HL-60 (cell line): ENCODE measurements at places on chromosomes 12 and 14.

- peak; percentile 21 for DNase-seq
Observed at GRCh38 chr14:102579696-102580549, 12.5 kb upstream of the RCOR1 start.

DNA sequence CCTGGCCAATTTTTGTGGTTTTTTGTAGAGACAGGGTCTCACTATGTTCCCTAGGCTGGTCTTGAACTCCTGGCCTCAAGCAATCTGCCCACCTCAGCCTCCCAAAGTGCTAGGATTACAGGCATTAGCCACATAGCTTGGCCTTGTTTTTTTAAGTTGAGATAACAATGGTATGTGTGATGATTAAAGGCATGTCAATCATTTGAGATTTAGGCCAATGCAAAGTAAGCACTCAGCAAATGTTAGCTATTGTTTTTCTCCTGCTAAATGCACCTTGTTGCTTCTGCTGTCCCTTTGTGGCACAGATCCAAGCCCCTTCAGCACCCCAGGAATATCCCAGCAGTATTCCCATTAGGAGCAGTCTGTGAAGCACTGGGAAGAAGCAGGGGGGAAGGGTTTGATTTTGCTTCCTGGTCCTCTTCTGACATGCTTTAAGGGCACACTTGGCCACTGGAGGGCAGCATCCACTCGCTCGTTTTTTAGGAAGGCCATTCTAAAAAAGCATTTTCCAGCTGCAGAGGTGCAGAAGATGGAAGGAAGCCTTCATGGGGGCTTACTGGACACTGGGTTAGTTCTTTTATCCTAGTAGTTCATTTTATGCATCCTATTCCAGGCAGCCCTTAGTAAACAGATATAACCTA, 70.2 kb upstream of the ZFP36L1 start:
- DNase-seq: peak; percentile 66

DNA sequence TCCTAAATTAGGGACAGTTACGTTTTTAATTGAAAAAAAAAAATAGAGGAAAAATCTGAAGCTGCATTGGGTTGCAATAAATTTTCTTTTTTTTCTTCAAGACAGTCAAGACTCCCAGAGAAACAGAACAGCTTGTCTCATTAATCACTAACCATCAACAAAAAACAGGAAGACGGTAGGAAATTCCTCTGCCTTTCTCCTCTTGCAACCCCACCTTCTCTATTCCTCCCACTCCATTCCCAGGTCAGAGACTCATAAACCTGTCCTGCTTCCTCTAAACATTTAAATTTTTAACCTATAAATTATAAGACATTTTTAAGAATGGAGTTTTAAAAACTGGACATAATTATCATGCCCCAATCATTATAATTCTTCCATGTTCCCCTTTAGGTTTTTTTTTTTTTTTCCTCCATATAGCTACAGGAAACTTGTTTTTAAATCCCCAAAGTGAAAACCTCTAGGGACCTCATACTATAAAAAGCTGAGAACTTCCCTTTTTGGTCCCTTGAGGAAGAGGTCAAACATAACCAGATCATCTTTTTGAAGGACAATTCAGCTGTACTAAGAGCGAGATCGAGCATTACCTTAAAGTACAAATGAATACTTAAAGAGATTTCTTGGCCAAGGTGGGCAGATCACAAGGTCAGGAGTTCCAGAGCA, 36.0 kb downstream of the CPM start:
- DNase-seq: peak; percentile 7

- DNase-seq: no peak
Observed at GRCh38 chr12:46108721-46109120, 118.3 kb upstream of the SCAF11 start.

DNA sequence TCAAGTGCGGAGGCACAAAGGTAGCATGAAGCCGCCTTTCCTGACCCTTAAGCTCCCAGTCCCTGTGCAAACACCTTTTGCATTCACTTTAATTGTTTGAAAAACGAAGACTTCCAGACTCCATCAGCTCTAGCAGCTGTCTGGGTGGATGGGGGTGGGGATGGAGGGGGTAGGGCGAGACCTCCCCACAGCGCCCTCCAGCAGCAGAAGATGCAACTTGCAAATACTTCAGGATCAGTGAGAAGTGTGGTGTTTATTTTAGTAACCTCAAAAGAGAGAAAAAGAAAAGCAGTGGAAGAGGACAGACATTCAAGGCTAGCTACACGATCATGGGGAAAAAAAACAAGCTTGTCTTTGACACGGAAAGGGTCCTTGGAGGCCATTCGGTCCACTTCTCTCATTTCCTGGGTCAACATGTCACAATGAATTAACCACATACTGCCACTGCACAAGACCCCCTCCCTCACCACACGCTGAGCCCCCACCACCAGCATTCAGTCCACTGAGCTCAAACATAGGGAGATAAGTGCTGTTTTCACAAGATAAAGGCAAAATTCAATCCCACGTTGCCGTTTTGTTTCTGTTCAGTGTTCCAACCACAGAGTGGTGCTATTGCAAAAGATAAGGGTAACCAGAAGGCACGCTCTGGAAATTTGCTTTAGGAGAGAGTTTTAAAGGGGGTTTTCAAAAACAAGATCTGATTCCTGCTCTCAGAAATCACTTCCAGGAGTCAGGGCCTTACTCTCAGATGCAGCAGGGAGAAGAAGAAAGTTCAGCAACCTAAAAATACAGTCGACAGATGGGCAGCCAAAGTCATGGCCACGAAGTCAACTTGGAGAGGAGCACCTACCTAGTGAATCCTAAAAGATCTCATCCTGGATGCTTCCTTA, 3.3 kb upstream of the NTF3 start:
- DNase-seq: no peak

- DNase-seq: no peak
Observed at GRCh38 chr12:53820514-53821306, 68.9 kb upstream of the CISTR start.

GRCh38 chr12:111093428-111094142, 173.2 kb upstream of the MYL2 start:
- no peak for DNase-seq

DNA sequence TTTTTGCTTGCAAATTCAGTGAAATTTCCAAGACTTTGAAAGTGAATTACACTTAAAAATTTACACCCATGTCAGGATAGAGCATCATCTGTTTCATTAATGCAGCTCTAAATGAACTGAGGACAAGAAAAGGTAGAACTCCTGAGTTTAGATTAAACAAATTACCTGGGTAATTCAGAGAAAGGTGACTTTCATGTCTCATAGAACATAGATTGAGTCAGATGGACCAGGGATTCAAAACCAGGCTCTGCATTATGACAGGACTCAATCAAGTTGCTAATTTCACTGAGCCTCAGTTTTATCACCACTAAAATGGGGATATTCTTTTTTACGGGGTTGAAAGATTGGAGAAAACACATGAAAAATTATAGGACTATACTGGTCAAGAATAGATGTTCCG, 4.5 kb downstream of the ARHGDIB start:
- no peak for DNase-seq

- DNase-seq: peak; percentile 8
Observed at GRCh38 chr14:78581229-78581628, 411.1 kb downstream of the NRXN3 start.

- DNase-seq: no peak
Observed at GRCh38 chr12:52534482-52534881, 14.3 kb upstream of the KRT5 start.

- DNase-seq: no peak
Observed at GRCh38 chr12:72011374-72011773, 72.7 kb downstream of the TPH2 start.

- DNase-seq: no peak
Observed at GRCh38 chr12:19915392-19916195, 452.7 kb upstream of the PDE3A start.

GRCh38 chr12:4562034-4562657, at the start of gene DYRK4:
Gene DYRK4, plus strand, starts transcription at chr12:4562208. Its CDS starts 38 bp downstream, at chr12:4562246.
- DNase-seq: no peak

- no peak for DNase-seq
Observed at GRCh38 chr14:82549306-82549990, 1015.8 kb upstream of the SEL1L start.

- no peak for DNase-seq
Observed at GRCh38 chr12:65510584-65511050, 232.1 kb downstream of the MSRB3 start.

DNA sequence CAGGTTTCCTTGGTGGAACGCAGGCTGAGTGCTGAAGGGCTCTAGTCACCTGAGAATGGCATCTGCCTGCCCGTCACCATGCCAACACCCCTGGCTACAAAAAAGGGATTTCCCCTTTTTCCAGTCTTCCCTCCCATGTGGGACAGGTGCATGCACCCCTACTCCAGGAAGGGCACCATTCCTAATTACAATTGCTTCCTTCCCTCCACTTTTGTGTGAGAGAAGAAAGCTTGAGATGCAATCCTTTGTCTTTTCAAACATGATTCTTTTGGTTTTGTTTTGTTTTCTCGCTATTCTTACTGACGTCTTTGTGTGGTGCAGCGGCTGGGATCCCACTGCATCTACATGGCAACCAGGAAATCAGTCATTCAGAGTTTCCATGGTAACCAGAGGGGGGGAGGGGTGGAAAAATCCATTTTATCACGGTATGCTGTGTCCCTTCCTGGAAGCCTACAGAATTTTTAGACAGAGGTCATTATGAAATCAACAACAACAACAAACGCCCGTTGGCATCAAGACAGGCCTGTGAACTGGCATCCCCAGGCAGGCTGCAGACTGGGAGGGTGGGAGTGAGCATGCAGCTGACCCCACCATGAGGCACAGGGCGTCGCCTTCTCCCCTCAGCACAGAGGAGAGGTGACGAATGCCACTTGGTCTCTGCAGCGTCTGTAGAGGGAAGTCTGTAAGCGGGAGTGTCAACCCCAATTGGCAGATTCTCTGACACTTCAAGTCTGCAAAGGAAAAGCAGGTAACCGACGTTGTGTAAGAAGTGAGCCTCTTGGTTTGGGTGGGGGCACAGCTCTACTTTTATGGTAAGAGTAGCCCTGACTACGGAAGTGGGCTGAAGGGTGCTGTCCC, 13.6 kb upstream of the GNG2 start:
- peak; percentile 98 for DNase-seq

DNA sequence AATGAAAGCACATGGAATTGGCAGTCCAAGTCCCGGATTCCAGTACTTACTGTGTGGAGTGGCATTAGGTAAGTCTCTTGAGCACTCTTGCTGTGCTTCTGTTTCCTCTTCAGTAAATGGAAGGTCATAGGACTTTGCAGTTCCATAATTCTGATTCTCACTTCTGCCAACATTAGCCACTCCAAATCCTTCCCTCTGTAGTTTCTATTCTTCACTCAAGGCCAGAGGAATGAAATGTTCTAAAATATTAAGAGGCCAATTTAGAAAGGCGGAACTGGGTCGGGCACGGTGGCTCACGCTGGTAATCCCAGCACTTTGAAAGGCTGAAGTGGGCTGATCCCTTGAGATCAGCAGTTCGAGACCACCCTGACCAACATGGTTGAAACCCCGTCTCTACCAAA, 19.8 kb upstream of the SLC5A8 start:
- DNase-seq: no peak

GRCh38 chr14:96797582-96798349, 584 bp downstream of the VRK1 start:
- DNase-seq: peak; percentile 39

DNA sequence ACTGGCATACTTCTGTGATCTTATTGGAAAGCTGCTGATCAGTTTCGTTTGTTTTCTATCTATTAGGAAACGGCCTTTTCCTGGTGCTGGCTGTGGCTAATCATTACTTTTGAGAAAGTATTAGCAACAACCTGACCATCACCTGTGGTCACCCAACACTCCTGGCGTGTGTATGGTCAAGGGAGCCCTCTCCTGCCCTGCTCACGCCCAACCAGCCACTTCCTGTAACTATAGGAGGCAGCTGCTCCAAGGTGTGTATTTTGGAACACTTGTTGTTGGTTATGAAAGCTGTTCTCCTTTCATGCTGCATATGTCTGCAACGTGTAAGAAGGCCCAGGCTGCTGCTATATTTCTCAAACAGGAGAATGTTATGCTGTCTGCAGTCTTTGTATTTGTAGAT, 1582.8 kb downstream of the AACS start:
- no peak for DNase-seq

- DNase-seq: no peak
Observed at GRCh38 chr12:96157427-96157826, 36.7 kb upstream of the ELK3 start.

- DNase-seq: no peak
Observed at GRCh38 chr14:88746052-88746451, 46.7 kb downstream of the EML5 start.

GRCh38 chr12:113788020-113788856, 177.9 kb downstream of the RBM19 start:
- no peak for DNase-seq

DNA sequence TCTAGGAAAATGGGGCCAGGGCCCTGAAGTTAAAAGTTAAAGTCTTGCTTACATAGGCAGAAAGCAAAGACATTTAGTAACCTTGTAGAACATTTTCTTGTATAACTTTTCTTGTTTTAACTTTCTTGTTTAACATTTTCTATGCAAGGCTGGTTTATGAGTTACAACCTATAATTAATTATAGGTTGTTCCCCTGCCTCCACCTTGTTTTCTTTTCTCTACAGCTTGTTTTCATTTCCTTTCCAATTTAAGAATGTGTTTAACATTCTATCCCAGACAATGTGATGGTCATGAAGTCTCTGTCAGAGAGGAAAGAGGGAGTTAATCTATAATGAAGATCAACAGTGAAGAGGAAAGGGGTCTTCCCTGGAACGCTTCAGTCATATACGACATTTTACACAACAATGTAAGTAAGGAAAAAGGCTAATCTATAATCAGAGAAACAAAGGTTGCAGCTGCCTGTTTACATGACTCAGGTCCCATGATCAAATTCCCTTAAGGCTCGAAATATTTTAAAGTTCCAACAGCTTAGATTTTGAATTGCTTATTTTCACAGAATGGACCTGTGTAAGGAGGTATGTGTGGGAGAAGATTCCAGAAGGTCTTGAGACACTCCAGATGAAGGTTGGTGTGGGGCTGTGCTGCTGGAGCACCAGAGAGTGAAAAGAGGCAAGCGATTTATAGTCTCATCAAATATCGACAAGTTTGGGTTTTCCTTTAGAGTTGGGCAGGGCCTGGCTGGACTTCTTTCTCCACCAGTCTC, 34.2 kb upstream of the TCL1B start:
- no peak for DNase-seq

- DNase-seq: no peak
Observed at GRCh38 chr12:32344047-32344446, 55.3 kb upstream of the FGD4 start.

DNA sequence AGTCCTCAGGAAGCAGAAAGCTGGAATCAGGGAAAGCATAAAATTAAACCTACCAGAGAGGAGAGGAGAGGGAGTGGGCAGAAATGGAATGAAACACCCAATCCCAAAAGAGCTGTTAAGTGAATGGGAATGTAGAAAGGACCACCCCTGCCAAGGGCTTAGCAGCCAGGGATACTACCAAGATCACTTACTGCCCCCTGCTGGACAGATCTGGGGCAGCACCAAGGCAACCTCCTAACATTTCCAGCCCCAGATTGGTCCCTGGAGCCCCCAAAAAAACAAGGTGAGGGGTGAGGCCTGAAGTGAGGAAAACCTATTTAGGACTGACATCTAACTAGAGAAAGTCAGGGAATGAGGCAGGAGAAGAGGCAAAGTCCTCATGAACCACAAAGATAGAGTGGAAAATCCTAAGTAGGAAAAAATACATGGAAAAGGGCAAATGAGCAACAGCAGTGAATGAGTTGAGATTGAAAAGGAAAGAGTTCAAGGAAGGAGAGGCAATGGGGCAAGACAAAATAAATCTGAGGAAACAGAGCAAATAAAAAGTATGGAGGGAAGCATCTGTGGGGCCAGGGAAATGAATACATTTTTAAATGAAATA, 11.2 kb upstream of the FKBP11 start:
- DNase-seq: peak; percentile 61
